ENCODE measurements at places on chromosomes 12 and 14.

- peak; percentile 8 for DNase-seq
Observed at GRCh38 chr14:86779416-86779815, 1213.6 kb downstream of the GALC start.

- no peak for DNase-seq
Observed at GRCh38 chr12:67520606-67521005, 127.9 kb upstream of the DYRK2 start.

DNA sequence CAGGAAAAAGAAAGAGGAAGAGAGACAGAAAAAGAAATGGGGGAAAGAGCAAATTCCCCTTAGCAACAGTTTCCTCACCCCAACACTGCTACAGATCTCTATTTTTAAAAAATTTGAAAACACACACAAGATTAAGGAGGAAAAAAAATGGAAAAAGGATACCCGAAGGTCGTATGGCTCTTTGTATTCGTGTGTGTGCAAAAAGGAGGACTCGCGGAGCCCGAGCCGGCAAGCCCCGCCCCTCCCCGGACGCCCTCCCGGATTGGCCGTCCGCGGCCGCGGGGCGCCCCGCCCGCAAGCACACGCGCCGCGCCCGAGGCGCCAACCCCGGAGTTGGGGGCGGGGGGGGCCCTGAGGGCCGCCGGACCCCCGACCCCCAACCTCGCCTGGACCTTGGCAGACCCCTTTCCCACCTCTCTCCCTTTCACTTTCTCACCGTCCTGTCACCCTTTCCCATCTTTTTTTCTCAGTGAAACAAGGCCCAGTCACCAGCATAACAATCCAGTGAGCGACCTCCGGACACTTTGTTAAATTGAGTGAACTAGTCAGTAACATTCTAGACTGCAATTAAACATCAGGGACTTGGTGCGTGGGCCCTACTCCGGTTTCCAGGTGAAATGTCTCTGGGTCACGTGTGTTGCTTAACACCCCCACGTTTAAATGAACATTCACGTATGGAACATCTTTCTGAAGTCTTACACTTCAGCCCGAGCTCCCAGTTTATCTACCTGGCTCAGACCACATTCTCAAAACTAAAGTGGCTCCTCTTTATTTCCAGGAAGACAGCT is at the start of gene C14orf93:
Gene C14orf93 (minus strand): TSS at position 205 of the 788 bp plus-strand sequence. CDS start 11,120 bp downstream, outside the sequence.
- DNase-seq = peak; percentile 78

DNA sequence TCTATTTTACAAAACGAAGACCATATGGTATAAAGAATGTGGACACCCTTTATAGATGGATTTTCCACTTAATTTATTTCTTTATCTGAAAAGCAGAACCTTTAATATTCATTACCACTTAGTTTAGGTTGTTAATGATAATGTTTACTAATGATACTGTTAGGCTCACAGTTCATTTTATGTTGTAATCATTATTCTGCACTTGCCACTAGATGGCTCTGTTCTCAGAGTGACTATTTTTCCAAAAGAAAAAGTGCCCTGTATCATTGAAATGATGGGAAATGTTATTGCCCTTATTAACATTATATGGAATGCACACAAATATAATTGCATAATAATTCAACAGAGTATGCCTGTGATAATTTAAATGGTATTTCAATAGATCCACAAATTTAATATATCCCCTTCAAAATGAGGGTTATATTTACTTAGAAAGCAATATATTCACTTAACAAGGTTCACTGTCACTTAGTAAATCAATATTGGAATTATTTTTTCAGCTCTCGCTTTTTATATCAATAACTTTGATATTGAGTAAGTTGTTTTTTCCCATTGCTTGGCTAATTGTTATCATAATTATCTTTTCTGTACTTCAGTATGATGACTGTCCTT is 95.7 kb downstream of the PDE3A start:
- no peak for DNase-seq
